ENCODE measurements at places on chromosomes 5 and 9. TPM values are rescaled to one million over a fixed set of nuclear protein-coding genes. Genes with fewer than 3 reads are reported as not detected.

- H3K27me3 ChIP-seq, result peaks cover 11% of the 10 kb centered on the region
- H3K4me1 ChIP-seq, result no peaks in the 10 kb centered on the region
- no peaks in the 10 kb centered on the region for H3K36me3 ChIP-seq
- H3K27ac ChIP-seq, result no peak overlapping the region
Observed at GRCh38 chr5:82335806-82336205, 57.7 kb upstream of the RPS23 start.

DNA sequence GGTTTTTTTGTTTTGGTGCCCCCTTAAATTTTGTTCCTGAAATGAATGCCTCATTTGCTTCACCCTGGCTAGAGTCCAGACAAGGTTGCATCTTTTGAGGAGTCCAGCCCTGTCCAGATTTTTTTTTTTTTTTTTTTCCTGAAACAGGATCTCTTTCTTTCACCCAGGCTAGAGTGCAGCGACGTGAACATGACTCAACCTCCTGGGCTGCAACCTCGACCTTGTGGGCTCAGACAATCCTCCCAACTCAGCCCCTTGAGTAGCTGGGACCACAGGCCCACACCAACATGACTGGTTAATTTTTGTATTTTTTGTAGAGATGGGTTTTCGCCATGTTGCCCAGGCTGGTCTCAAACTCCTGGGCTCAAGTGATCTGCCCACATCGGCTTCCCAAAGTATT lies 469.0 kb upstream of the BRINP1 start:
- no peaks in the 10 kb centered on the region for H3K36me3 ChIP-seq
- H3K27me3 ChIP-seq, result no peaks in the 10 kb centered on the region
- no peak for DNase-seq
- no peak overlapping the region for H3K4me3 ChIP-seq
- peaks cover 4% of the 10 kb centered on the region for H3K4me1 ChIP-seq

DNA sequence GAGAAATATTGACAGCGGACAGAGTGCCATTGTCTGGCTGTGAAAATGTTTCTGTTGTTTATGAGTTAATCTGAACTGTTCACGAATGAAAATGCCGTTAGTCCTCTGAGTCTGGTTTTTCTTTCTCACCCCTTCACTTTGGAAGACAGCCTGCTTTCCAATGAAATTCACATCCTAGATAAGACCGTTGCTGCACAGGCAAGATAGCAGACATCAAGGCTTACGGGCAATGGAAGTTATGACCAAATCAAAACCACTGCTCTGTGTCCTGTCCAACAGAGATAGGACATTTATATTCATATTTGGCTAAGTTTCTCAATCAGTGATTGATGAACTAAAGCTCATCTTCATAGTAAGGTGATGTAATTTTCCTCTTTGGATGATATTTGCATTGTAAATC lies 180.0 kb upstream of the DMAC1 start:
- no peaks in the 10 kb centered on the region for H3K27me3 ChIP-seq
- H3K36me3 ChIP-seq, result no peaks in the 10 kb centered on the region
- no peak for DNase-seq
- no peak overlapping the region for H3K27ac ChIP-seq

Gene ADAMTS6
- total RNA-seq, result 4.1 TPM

Gene AQP3
- total RNA-seq, result 3.1 TPM

Gene PCDHGA12
- 1.2 TPM for total RNA-seq

DNA sequence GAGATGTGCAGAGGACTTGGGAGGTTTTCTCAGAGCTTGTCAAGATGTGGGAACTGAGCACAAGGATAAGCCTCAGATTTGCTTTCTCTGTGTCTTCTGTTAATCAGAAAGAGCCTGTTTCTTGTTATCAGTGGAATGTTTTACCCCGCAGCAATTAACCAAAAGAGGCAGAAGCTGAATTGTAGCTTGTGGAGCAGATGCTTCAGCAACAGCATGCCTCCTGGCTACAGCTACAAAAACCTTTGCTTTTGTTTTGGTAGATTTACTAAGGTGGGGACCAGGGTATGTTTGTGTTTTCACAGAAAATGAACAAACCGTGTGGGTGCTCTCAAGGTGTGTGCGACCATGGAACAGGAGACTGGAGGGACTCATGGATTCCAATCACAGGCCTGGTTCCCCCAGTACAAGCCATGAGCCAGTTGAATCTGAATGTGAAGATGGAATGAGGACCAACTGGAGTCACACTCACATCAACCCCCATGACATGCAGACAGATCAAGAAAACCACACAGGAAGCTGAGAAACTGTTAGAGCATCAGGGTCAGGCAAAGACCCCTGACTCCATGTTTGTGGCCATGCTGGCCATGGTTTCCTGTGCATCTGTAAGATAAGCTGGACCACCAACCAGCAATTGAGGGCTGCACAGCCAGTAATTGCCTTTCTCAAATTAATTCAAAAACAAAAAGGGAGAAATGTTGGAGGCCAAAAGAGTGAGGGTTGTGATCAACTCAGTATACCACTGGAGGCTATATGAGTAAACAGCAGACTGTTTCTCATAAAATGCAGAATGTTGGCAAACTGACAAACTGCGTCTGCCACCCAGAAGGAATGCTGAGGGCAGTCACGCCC lies 6.9 kb downstream of the UGT3A2 start:
- peaks cover 4% of the 10 kb centered on the region for H3K4me1 ChIP-seq
- no peak for DNase-seq
- no peaks in the 10 kb centered on the region for H3K36me3 ChIP-seq
- H3K27me3 ChIP-seq, result peaks cover 1% of the 10 kb centered on the region

- no peaks in the 10 kb centered on the region for H3K36me3 ChIP-seq
- H3K27me3 ChIP-seq, result no peaks in the 10 kb centered on the region
- H3K4me3 ChIP-seq, result no peak overlapping the region
- no peak for DNase-seq
Observed at GRCh38 chr5:20694121-20694520, 706.1 kb upstream of the CDH18 start.

GRCh38 chr5:158995694-158996173 lies 104.0 kb downstream of the EBF1 start:
- no peaks in the 10 kb centered on the region for H3K36me3 ChIP-seq
- H3K4me1 ChIP-seq, result no peaks in the 10 kb centered on the region
- no peaks in the 10 kb centered on the region for H3K27me3 ChIP-seq
- no peak for DNase-seq
- no peak overlapping the region for H3K27ac ChIP-seq

DNA sequence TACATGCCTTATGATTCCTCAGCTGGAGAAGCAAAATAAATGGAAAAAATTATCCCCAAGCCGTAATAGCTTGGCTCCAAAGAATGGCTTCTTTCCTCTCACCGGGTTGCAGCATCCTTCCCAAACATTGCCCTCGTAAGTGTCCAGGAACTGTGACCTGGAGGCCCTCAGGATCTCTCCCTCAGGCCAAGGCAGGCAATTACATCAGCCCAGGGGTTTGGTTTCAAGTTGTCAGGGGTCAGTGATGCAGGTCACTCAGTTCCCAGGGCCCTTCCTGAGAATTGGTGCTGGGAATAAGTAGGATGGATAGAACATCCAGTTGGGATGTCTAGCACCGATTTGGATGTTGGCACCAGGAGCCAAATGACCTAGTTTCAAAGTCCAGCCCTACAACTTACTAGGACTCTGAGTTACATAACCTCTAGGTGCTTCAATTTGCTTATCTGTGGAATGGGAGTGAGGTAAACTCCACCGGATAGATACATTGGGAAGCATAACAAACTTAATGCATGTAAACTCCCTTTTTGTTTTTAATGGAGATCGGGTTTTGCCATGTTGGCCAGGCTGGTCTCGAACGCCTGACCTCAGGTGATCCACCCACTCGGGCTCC lies 133.5 kb upstream of the DAP start:
- no peak for DNase-seq
- H3K27ac ChIP-seq, result no peak overlapping the region
- H3K4me1 ChIP-seq, result peaks cover 4% of the 10 kb centered on the region
- H3K27me3 ChIP-seq, result no peaks in the 10 kb centered on the region
- H3K4me3 ChIP-seq, result no peak overlapping the region

GRCh38 chr5:111704452-111705085 lies 52.4 kb downstream of the NREP start:
- H3K4me3 ChIP-seq, result no peak overlapping the region
- peaks cover 2% of the 10 kb centered on the region for H3K4me1 ChIP-seq
- DNase-seq, result no peak
- no peaks in the 10 kb centered on the region for H3K36me3 ChIP-seq
- H3K27ac ChIP-seq, result no peak overlapping the region
- no peaks in the 10 kb centered on the region for H3K27me3 ChIP-seq

Gene CNTNAP3
- total RNA-seq, result 2.6 TPM

DNA sequence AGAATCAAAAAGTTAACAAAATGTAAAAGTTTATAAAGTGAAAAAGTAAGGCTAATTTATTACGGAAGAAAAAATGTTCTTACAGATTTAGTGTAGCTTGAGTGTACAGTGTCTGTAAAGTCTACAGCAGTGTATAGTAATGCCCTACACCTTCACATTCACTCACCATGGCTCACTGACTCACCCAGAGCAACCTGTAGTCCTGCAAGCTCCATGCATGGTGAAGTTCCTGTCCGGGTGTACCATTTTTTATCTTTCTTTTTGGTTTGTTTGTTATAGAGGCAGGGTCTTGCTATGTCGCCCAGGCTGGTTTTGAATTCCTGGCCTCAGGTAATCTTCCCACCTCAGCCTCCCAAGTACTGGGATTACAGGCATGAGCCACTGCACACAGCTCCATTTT lies 93.6 kb downstream of the MED27 start:
- H3K4me1 ChIP-seq, result peaks cover 22% of the 10 kb centered on the region
- no peak for DNase-seq
- H3K36me3 ChIP-seq, result no peaks in the 10 kb centered on the region
- H3K4me3 ChIP-seq, result no peak overlapping the region
- H3K27me3 ChIP-seq, result no peaks in the 10 kb centered on the region

Gene FOXD4L4
- 0.19 TPM for total RNA-seq

DNA sequence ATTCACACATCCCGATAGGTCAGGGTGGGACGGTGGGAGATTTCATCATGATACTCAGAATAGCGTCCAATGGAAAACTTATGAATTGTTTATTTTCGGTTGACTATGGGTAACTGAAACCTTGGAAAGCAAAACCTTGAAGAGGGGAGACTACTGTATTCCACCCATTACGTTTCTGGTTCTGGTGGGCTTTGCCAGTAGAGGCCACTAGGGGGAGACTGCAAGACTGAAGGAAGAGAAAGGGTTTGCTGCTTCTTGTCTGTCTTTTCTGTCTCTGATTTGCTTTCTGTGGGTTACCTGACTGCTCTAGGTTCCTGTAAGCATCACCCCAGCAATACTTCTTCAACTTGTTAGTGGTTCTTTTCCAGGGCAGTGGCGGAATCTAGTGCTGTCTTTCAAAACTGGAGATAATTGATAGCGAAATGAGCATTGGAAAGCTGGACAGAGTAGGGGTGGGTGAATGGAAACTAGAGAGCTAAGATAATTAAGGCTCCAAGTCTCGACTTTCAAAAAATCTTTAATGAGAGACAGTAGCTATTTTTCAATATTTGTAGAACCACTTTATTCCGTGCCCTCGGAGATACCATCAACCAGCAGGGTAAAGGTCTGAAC lies 27.0 kb downstream of the GRIN3A start:
- DNase-seq, result peak; percentile 89
- H3K36me3 ChIP-seq, result no peaks in the 10 kb centered on the region
- no peaks in the 10 kb centered on the region for H3K27me3 ChIP-seq
- H3K4me3 ChIP-seq, result no peak overlapping the region
- no peaks in the 10 kb centered on the region for H3K4me1 ChIP-seq
- H3K27ac ChIP-seq, result no peak overlapping the region

DNA sequence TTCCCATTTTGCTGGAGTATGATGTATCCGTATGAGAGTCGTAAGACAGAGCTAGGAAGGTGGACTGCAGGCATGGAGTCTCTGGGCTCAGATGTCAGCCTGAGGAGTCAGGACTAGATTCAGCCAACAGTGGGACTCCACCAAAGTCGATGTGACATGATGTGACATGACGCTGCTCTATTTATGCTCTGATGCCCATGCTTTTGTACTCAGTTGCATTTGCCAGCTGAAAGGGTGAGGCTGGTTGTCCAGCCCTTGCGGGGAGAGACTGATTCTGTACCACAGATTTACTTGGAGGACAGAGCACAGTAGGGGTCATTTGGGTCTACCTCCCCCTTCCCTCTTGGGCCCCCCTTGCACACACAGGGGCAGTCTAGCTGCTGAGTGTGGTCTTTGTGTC lies 88.5 kb upstream of the ATG10 start:
- H3K4me1 ChIP-seq, result no peaks in the 10 kb centered on the region
- no peak overlapping the region for H3K4me3 ChIP-seq
- H3K27ac ChIP-seq, result no peak overlapping the region
- no peak for DNase-seq
- H3K27me3 ChIP-seq, result no peaks in the 10 kb centered on the region

GRCh38 chr5:176542596-176543427 lies 5.6 kb upstream of the RNF44 start:
- H3K27me3 ChIP-seq, result no peaks in the 10 kb centered on the region
- H3K36me3 ChIP-seq, result peaks cover 2% of the 10 kb centered on the region
- DNase-seq, result peak; percentile 82
- H3K27ac ChIP-seq, result no peak overlapping the region
- peaks cover 12% of the 10 kb centered on the region for H3K4me1 ChIP-seq
- H3K4me3 ChIP-seq, result peak overlapping the region; percentile 88

GRCh38 chr5:154447089-154447725 lies 1.4 kb downstream of the SAP30L start:
- peaks cover 3% of the 10 kb centered on the region for H3K4me1 ChIP-seq
- no peaks in the 10 kb centered on the region for H3K27me3 ChIP-seq
- no peak for DNase-seq
- peak overlapping the region; percentile 97 for H3K4me3 ChIP-seq
- H3K27ac ChIP-seq, result no peak overlapping the region
- peaks cover 23% of the 10 kb centered on the region for H3K36me3 ChIP-seq

GRCh38 chr9:113646946-113647914 lies 183.7 kb downstream of the RGS3 start:
- no peak overlapping the region for H3K4me3 ChIP-seq
- H3K27ac ChIP-seq, result no peak overlapping the region
- peaks cover 76% of the 10 kb centered on the region for H3K27me3 ChIP-seq
- peak; percentile 32 for DNase-seq

Gene GZMA
- not detected for total RNA-seq

DNA sequence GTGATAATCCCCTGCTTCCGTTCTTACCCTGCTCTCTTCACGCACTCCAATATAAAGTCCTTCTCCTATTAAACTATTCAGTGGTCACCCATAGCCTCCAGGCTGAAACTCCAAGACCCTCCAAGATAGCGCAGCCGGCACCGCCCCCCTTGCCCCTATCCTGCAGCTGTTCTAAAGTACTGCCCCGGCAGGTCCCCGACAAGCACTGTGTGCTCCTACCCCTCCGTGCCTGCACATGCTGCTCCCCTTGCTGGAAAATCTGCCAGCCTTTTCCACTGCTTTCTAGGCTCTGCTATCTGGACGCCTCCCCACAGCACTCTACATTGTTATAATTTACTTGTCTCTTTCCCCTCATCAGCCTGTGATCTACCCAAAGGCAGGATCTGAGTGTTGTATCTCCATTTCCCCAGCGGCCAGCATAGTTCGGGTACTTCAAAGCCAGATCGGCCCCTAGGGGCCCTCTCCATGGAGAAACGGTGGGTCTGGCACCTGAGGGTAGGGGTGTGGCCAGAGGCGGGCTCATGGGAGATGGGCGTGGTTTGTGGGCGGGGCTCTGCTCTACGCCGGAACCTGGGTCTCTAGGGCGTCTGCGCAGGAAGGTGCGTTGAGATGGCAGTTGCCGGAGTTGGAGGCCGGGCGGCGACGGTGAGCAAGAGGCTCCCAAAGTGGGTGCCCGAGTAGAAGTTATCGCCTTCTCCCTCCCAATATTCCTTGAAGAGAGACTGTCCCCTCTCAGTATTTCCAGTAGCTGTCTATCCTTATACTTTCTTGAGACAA lies 83.5 kb upstream of the RUSC2 start:
- H3K27ac ChIP-seq, result no peak overlapping the region
- no peaks in the 10 kb centered on the region for H3K4me1 ChIP-seq
- peaks cover 33% of the 10 kb centered on the region for H3K36me3 ChIP-seq
- DNase-seq, result peak; percentile 99
- no peak overlapping the region for H3K4me3 ChIP-seq
- no peaks in the 10 kb centered on the region for H3K27me3 ChIP-seq
